D721Med (cell line): ENCODE measurements at places on chromosomes 3 and 15.
A peak's percentile ranks its signal among the peaks of the same experiment; 100 is the strongest.

DNA sequence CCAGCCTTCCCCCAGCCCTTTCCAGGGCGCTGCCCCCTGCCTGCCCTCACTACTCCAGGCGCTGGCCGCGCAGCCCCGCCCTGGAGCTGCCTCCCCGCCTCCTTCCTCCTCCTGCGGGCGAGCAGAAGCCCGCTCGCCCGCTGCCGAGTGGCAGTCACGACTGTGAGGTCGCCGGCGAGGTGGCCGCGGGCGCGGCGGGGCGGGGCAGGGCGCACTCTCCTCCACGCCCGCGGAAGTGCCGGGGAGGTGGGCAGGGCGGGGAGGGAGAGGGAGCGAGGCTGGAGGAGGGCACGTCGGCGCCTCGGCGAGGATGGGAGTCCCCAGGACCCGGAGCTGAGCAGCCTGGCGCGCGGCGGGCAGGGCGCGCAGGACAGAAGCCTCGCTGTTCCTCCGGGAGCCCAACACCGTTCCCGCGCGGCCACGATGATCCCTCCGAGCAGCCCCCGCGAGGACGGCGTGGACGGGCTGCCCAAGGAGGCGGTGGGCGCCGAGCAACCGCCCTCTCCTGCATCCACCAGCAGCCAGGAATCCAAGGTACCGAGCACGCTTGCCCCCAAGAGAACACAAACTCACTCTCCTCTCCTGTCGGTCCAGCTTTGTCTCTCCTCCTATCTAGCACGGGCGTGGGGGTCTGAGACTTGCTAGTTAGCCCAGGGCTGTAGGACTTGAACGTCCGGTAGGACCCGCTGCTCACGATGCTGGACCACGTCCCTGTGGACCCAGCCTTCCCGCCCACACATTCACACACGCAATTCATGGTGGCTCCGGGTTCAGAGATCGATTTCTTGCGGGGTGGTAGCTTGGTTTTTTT is at the start of gene STAC:
Gene STAC (plus strand): TSS at position 284 of the 811 bp plus-strand sequence. CDS start 140 bp downstream, at position 424.
- peak; percentile 35 for DNase-seq

- DNase-seq = no peak
Observed at GRCh38 chr15:57160823-57161560, 215.3 kb upstream of the CGNL1 start.

DNA sequence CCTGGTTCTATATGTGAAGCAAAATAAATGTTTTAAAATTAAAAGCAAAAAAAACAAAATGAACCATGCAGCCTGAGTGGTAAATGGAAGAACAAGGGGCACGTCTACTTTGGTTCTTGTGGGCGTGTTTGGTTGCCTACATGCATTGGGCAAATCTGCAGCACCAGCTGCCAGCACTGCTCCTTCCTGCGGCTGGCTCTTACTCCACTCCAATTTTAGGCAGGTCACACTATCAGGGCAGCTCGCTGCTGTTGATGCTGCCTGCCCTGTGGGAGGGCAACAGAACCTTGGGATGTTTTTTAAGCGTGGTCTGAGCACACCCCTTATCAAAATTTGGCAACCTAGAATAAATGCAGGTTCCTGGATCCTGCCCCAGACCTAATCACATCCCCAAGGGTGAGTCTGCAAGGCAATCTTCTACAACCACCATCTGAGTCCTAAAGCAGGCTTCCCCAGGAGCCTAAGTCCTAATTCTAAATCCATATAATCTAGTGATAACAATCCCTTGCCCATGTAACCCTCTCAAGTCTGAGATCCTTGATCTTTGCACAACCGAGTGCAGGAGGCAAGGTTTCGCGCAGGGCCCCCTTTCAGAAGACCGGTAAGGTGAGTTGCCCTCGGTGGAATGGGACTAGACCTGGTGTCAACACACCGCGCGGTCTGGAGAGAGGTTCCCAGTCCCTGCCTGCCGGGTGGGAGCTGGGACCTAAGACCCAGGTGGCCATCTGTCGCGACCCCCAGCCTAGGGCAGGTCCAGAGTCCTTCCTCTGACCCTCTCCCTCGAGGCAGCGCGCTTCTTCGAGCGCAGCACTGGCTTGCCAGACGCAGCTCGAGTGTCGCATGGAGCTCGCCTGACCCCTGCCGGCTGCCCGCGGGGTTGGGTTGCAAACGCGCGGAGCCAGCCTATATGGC is 15.9 kb downstream of the IVD start:
- DNase-seq = peak; percentile 81

GRCh38 chr3:125229707-125230106 is 17.2 kb upstream of the SLC12A8 start:
- no peak for DNase-seq

DNA sequence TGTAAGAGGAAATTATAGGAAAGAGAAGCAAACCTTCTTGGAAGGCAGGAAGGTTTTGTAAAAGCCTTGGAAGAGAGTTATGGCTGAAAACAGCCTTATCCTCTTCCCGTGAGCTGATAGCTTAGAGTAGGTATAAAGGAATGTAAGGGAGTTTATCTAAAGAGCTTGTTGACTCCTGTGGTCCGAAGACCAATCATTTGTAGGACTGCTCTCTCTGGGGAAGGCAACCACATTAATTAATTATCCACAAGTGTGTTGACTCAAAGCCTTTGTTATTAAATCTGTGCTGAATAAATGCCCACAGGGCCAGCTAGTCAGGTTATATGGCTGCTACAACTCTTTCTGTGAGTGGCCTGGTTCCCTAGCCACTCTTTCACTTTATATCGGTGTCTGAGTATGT is 452.1 kb upstream of the RASGRP1 start:
- no peak for DNase-seq

GRCh38 chr3:66638717-66639116 is 137.9 kb upstream of the LRIG1 start:
- DNase-seq = no peak

GRCh38 chr3:60573494-60573893 is 677.8 kb downstream of the FHIT start:
- no peak for DNase-seq

- no peak for DNase-seq
Observed at GRCh38 chr15:29689287-29689986, 132.8 kb downstream of the TJP1 start.

- DNase-seq = no peak
Observed at GRCh38 chr3:192861972-192862371, 55.7 kb downstream of the MB21D2 start.
